Cardiac fibroblast (primary cell): ENCODE measurements at places on chromosomes 6 and 20.

DNA sequence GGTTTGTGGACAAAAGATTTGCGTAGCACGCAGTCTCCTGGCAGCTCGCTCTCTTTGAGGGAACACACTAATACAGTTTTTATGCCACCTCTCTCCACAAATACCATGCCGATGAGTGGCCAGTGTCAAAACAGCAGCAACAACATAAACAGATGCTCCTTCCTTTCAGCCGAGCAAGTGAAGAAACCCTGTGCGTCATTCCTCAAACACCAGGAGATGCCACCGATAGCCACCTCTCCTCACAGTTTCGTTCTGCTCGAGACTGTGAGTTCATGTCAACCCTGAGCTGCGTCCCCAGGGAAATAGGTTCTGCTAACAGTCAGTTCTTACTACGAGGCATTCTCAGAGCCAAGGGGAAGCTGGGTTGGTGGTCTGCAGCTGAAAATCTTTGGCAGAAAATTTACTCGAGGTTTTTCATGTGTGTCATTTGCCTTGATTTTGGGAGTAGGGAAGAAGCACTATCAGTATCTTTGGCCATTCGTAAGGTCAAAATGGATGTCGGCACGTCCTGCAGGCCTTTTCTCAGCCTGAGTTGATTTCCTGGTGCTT is 59.9 kb downstream of the EYA2 start:
- DNase-seq: peak; percentile 75

DNA sequence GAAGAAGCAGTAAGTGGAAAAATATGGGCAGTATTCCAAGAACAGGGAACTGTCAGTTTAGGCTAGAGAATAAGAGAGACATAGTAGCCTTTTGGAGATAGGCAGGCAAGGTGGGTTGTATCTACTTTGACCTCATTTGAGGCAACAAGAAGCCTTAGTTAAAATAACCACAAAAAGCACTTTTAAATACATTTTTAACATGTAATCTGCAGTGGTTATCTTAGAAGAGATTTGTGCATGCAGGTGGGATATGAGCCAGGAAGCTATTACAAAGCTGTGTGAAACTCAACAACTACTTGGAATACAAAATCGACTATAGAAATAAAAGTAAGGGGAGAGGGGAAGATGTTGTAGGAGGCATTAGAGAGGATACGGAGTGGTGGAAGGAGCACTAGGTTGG is 143.7 kb upstream of the MCHR2 start:
- DNase-seq: no peak

DNA sequence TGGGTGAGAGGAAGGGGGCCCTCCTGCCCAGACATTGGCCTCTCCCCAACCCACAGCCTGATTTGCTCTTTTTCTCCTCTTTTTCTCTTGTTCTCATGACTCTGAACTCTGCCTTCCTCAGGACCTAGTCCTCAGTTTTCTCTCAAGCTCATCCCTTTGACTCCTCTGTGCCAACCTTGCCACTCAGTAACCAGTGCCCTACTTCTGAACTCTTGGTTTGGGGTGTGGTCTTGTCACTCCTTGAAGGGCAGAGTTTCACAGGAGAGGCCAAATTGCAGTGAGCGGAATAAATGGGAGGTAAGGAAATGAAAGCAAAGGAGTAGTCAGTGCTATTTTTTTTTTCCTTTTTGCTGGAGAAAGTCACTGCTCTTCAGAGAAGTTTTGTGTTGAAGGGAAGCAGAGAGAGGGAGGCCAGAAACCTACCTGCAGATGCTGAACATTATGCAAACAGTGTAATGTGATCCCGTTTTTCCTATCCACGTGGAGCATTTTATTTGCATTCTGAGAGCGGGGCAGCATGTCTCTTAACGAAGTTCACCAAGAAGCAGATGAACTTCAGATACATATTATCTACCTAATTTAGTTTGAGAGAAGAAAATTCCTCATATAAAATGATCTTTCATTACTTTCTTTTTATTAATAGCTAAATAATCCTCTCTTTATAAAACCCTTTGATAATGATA is 26.9 kb downstream of the CFAP61 start:
- no peak for DNase-seq

DNA sequence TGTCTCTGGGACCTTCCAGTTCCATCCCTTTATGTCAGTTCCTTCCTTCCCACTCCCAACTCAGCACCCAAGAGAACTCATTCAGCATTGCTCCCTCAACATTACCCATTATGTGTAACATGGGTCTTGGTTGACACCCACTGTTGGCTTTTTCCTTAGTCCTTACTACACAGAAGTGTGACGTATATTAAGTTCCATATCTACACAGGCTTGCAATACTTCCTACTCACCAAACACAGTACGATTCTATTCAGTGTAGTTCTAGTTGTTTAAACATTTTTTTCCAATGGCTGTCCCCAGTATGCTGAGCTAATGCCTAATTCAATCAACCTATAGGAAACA is 37.7 kb downstream of the ARHGAP18 start:
- peak; percentile 44 for DNase-seq

DNA sequence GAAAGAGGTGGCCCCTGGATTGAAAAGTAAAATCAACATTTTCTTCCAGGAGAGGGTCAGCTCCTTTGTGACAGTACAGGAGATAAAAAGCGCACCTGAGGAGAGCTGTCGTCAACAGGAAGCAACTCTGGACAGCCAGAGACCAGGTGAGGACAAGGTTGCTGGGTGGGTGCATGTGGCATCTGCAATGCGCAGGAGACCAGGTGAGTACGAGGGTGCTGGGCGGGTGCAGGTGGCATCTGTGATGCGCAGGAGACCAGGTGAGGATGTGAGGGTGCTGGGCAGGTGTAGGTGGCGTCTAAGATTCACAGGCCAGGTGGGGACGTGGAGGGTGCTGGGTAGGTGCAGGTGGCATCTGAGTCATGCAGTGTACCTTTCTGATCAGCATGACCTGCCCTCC is 38.4 kb downstream of the WDR27 start:
- DNase-seq: no peak

DNA sequence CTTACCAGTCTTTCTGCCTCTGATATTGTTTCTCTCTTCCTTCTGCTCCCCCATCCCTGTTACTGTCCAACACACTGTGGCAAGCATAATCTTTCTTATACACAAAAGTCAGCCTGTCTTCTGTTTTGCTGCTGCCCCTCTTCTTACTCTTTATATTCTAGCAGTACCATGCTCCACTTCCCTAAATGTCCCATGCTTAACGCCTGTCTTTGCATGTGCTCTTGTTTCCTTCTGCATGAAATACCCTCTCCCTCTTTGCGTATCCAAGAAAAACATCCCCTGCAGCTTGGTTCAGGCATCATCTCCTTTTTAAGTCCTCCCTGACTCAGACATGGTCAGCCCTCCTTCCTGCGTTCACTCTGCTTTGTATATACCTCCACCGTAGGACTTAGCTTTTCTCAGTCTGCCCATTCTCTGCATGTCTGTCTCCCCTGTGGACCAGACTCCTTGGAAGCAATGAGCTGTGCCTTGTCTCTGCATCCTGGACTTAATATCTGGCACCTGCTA is 103.9 kb downstream of the CTNNBL1 start:
- DNase-seq: no peak

DNA sequence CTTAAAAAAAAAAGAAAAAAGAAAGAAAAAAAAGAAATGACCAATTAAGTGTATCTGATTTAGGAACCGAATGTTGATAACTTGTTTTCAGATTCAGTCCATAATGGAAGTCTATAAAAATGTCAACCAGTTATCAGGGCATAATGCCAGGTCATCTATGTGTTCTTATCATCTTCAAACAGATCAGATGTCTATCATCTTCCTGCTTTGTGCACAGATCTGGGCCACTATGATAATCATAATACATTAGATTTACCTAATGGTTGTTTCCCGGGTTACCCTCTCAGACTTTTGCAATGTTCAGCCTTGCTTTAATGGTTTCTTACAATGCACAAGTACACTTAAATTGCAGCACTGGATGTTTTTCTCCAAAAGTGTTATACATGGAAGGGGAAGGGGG is 100.6 kb downstream of the NKAIN2 start:
- no peak for DNase-seq

GRCh38 chr6:168082860-168083513 is 4.0 kb upstream of the FRMD1 start:
- DNase-seq: no peak

- no peak for DNase-seq
Measured at GRCh38 chr6:24273096-24273870, 84.6 kb downstream of the DCDC2 start.

DNA sequence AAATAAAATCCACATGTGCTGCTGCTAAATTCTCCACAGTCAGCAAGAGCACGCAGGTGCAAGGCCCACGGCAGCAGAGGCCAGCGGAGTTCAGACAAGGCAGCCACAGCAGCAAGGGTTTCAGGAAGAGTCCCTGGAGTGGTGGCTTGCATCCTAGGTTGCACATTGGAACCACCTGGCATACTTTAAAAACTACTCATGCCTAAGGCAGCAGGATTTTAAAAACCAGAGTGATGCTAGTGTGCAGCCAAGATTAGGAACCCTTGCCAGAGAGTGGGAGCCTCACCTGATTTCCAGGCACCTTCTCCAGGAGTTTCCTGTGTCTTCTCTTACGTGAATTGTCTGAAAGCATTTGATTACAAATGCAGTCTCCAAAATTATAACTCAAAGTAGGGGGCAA is 104.0 kb upstream of the GPR6 start:
- DNase-seq: no peak

- DNase-seq: no peak
Measured at GRCh38 chr6:151948002-151948743, 140.7 kb downstream of the ESR1 start.

DNA sequence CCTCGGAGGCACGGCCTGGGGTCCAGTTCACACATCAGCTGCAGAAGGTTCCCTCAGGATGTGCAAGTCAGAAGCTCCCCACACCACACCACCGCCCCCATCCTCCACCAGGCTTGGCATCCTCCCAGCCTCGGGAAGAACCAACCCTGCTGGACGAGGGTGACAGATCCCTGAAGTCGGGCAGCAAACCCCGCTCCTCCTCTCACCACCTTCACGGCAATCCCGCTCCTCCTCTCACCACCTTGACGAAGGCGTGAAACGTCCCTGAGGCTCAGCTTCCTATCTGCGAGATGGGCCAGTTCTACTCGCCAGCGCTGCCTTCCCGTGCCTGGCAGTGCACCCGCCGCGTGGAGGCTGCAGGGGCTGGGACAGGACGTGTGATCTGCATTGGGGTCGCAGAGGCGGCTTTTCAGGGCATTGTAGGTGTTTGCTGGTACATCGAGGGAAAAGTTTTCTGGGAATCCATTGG is 327.0 kb downstream of the TAF4 start:
- DNase-seq: no peak

DNA sequence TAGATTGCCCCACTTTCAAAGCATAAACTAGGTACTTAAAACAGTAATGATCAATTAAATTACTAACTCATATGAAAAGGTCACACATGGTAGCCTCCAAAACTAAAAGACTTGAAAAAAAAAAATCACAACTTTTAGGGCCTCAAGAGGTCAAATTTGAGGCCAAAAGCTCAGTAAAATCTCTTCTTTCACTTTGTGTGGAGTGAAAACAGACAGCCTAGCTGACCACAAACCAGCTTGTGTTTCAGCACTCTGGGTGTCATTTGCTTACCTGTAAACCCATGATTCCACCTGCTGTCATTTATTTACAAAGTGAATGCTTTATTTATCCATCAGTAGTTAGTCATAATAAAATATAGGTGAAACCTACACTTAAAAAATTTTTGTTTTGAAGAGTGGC is 34.0 kb downstream of the GNAS start:
- no peak for DNase-seq

GRCh38 chr6:165632194-165632593 is 30.8 kb downstream of the PDE10A start:
- peak; percentile 76 for DNase-seq

DNA sequence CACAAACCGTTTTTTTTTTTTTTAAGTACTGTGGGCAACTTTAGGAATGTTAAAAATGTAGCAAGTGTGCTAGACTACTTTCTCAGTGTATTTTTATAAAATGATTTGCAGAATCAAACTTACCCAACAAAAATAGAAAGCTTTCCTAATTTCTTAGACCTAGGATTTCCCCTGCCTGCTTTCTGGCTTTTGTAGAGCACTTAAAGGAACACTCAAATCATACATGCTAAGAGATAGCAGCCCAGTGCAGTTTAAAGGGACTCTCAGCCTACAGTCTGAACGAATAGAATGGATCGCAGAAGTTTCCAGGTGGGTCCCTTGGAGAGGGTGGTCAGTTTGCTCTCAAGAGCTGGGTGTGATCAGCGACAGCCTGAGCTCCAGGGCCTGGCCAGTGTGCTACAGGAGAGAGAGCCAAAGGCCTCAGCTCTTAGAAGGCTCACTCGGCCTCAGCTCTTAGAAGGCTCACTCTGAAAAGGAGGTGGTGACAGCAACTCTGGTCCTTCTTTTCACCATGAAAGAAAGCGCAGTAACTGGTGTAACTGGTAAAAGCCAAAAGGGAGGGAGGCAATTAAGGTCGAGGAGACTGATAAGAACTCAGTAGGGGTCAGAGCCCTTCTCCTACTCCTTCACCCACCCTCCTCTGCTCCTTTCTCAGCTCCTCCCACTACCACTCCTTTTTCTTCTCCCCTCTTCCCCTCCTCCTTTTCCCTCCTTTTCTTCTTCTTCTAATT is 142.4 kb downstream of the ZFP64 start:
- DNase-seq: peak; percentile 48

DNA sequence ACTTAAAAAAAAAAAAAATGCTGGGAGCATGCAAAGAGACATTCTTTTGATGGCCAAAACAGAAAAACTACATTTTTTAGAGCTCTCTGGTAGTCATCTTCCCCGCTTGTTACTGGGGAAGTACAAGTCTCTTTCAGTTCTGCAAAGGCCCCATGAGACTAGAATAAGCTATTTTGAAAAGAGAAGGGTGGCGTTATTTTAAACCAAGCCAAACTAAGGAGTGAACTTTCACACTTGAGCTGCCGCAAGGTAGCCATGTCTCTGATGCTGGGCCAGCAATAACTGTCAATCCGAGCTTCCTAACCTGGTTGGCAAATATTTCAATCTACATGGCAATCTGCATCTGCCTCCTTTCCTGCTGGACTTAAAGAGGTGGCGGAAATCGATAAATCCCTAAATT is 96.7 kb downstream of the L3MBTL3 start:
- DNase-seq: no peak

- peak; percentile 89 for DNase-seq
Measured at GRCh38 chr6:42043787-42044475, 6.4 kb upstream of the TAF8 start.

DNA sequence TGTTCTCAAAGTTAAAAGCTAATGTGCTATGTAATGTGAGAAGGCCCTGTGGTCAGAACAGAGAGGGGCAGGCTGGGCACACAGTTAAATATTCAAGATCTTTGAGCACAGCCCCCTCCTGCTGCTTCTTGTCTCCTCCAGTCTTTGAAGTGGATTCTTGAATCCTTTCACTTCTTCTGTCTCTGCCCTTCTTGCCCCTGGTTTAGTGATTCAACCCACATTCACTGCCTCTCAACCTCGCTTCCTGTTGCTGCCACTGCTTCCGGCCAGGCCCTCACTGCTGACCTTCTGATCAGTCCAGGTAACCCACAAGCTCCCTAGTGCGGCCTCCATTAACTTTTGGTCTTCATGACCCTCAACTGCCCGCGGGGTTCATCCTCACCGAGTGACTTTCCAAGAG is 417.3 kb upstream of the NOX3 start:
- DNase-seq: no peak
